ENCODE measurements at places on chromosomes 7 and 10.

DNA sequence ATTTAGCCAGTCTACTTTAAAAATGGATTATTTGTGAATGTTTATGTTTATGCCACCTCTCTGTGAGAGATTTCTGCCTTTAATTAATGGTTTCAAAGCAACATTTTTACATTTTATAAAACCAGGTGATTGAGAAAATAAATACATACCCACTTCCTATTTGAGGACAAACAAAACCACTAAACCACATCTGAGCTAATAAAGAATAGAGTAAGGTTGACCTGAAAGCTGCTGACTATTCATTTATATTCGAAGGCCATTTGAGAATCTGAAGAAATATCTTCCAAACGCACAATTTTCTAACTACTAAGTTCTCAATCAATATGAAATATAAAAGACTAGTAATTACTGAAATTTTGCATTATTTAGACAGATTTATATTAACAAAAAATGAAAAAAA lies 705.1 kb downstream of the XPNPEP1 start:
- no peak for DNase-seq

DNA sequence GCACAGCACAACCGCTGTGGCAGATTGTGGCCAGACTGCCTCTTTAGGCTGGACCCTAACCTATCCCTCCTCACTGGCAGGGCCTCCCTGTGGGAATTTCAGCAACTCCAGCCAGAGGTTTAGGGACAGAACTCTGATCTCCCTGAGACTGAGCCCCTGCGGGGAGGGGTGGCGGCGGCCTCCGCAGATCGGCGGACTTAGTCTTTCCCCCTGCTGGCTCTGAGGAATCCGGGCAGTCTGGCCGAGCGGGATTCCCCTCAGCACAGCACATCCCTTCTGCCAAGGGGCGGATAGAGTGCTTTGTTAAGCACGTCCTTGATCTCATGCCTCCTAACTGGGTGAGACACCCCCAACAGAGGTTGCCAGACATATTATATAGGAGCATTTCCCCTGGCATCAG lies 224.2 kb upstream of the NPY start:
- DNase-seq = no peak

DNA sequence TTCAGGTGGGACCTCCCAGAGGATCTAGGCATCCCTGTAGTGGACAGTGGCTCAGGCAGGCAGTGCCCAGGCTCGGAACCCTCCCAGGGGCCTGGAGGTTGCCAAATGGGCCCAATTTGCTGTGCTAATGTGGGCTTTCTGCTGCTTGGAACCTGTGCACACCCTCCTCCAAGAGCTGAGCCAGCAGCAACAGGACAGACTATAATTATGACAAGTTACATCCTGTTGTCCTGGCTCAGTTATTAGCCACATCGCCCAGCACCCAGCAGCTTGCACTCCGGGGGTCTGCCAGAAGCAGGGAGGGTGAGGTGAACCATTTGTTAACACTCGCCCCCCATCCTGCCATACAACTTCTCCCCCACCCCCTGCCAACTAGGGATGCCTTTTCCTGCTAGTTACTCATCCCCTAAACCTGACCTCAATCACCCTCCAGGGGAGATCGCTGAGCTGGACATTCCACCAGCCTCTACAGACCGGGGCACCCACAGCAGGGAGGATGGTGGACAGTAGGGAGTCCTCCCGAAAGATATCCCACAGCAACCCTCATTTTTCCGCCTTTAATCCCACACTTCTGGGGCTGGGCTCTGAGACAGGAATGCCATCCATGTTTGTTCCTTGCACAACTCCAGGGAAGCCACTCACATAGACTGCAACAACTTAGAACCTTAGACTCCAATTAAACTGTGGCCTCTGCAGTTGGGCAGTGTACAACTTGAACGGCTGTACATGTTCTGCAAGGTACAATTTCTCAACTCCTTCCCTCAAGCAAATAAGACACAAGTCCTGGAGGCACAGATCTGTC lies 7.9 kb upstream of the MYL10 start:
- no peak for DNase-seq

- DNase-seq = no peak
Measured at GRCh38 chr10:8583096-8583495, 528.6 kb downstream of the GATA3 start.

GRCh38 chr10:98223874-98224273 lies 44.1 kb downstream of the LOXL4 start:
- no peak for DNase-seq

GRCh38 chr7:70620333-70621055 lies 511.4 kb upstream of the GALNT17 start:
- no peak for DNase-seq

DNA sequence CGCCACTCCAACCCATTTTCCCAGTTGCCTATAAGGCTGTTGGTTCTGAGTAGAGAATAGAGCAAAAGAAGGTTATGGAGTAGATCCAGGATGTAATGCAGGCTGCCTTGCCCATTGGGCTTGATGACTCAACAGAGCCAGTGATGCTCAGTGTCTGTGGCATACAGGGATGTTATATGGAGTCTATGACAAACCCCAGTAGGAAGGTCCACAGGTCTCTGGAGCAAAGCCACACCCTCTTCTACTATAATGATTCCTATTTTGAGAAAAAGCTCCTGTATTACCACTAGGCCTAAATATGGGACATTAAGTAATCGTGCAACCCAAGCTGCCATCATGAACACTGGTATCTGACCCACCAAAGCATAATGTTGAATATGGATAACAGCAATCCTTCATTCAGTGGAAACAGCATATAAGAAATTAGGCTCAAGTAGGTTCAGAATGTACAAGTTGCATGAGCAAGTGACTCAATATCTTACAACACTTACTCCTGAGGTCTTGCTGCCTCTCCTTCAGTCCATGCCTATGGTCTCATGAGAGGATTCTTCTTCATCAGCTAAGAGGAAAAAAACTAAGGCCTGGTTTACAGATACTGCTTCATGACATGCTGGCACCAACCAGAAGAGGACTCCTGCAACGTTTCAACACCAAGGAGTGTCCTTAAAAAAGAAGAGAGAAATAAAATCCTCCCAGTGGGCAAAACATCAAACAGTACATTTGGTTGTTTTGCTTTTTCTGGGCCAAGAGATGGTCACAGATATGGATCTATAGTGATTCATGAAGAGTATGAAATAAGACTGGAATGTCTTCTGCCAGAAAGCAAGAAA lies 14.8 kb upstream of the FHIP2A start:
- no peak for DNase-seq

DNA sequence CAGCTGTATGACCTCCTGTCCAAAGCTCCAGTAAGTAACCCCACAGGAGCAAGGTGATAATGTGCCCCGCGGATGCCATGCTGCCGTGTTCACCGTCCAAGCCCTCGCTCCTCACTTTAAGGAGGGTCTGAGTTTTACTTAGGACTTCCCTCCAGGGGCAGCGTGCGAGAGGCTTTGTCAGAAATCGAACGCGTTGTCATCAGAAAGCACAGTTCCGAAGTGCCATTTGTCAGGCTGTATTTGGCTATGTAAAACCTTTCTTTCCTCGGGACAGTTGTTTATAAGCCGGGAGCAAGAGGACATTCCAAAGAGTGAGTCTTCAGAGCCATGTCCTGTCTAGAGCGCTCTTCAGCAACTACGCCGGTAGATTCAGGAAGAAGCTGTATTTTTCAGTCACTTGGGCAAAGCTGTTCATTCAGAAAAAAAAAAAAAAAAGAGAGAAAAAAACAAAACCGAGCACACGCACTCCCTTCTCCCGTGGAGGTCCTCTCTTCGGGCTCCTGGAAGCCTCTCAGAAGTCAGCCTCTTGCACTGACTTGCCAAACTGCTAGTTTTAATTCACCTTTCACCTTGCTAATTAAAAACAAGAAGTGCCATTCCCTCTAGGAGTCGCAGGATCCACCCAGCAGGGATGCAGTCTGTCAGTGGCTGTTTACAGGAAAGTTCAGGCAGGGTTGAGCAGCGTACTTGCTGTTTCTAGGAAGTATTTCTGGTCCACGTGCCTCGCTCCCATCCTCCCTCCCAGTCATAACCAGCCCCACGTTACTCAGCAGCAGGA lies at the start of gene SEMA3E:
SEMA3E (minus strand) TSS at position 676 of the 778 bp plus-strand sequence.
- DNase-seq = no peak

DNA sequence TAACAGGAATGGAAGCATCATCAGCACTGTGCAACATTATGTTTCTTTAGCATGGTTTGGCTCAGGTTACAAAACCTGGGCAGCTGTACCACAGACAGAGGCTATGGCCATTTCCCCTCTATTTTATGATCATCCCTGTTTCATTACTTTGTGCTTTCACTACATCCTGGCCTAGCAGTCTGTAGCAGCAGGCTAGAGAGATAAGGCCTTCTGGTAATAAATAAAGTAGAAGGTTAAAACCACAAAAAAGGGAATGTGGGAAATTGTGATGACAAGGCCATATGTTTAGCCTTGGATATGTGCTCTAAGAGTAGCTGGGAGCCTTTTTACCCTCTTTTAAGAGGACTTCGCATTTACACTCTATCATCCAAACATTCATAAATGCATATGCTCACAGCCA lies 266.2 kb upstream of the PHF14 start:
- no peak for DNase-seq

GRCh38 chr10:35307297-35307696 lies 29.0 kb upstream of the CCNY start:
- no peak for DNase-seq

- no peak for DNase-seq
Measured at GRCh38 chr10:91591797-91592174, 41.1 kb downstream of the PPP1R3C start.

GRCh38 chr7:106715730-106716129 lies 54.8 kb upstream of the CCDC71L start:
- no peak for DNase-seq

GRCh38 chr10:16192337-16192736 lies 244.5 kb upstream of the PTER start:
- no peak for DNase-seq

DNA sequence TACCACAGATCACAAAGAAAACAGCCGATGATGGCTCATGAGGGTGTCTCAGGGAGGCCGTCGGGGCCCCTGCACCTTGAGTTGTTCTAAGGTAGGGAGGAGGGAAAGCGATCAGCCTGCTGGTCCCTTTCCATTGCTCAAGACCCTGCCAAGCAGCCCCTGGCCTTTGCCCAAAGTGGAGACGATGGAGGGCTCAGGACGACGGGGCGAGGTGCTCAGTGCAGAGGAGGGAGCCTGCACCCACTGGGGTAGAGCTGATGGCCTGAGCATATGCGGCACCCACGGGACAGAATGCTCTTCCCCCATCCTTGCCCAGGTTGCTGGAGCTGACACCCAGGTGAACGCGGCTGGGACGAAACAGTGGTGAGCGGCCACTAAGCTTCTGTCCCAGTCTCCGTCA lies 58.3 kb upstream of the FAM20C start:
- DNase-seq = no peak

DNA sequence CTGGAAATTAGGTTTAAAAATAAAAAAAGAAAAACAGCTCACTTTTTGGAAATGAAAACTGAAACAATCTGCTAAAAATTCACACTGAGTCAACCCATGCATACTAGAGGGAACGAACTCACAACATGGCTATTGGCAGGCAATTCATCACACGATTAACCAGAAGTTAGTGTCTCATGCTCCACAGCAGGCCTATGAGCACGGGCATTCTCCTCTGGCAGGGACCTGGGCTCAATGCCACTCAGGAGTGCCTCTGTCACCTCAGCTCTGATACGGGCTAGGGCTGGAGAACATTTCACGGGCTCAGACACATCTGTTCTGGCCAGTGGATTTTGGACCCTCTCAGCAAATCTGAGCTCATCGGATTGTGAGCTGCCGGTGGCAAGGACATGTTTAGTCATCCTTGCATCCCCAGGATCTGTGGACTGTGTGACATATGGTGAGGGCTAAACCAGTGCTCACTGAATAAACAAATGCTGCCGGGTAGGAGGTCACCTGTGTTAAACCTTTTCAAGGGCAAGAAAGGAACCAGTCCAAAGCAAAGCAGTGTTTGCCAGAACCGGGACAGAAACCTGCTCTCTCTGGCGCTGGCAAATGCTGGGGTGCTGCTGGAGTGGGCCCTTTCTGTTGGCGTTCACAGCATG lies 40.1 kb downstream of the POLR3A start:
- no peak for DNase-seq

- DNase-seq = no peak
Measured at GRCh38 chr7:97865104-97865503, 7.1 kb downstream of the ASNS start.

DNA sequence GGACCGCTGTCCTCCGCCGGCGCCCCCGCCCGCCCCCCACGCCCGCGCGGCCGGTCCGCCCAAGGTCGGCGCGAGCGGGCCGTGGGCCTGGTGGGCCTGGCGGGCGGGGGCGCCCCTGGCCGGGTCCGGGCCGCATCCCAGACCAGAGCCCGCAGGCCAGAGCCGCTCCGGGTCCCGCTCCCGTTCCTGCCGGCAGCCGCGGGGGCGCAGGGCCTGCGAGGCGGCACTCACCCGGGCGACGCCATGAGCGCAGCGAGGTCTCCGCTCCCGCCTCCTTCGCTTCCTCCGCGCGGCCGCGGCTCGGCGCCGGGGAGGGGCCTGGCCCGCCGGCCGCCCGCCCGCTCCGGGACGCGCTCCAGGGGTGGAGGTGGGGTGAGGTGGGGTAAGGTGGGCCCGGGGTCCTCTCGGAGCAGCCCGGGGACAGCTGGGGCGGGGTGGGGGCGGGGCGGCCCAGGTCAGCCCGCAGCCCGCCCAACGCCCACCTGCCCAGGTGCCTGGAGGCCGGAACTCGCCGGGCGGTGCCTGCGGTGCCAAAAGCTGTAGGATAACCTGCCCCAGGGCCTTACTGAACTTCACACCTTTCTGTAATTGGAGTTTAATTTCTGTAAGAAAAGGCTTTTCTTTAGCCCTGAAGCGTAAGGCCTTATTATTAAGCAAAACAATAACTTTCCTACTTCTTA lies at the start of gene URGCP:
URGCP (minus strand) TSS at position 266 of the 680 bp plus-strand sequence; CDS start at position 245, 21 bp downstream.
- DNase-seq = peak; percentile 57

DNA sequence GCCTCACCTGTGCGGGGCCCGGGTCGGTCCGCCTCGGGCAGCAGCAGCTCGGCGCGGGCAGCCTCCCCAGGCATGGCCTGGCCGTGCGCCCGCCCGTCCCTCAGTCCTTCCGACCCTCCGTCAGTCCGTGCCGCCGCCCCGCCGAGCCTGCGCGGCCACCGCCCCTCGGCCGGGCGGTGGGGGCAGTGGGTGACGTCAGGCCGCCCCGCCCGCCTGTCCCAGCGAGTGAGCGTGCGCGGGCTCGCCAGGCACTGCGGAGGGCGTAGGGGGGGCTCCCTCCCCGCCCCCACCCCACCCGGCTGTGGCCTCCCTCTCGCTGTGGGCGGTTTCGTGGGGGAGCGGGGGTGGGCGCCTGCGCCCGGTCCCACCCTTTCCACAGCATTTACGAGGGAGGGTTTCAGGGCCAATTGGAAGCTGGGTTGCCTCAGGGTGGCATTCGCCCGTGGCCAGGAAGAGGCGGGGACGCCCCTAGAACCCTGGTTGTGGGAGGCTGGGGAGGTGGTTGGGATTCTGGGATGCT lies at the start of gene NACAD:
NACAD (minus strand) TSS at position 149 of the 520 bp plus-strand sequence; CDS start at position 74, 75 bp downstream.
- peak; percentile 38 for DNase-seq

DNA sequence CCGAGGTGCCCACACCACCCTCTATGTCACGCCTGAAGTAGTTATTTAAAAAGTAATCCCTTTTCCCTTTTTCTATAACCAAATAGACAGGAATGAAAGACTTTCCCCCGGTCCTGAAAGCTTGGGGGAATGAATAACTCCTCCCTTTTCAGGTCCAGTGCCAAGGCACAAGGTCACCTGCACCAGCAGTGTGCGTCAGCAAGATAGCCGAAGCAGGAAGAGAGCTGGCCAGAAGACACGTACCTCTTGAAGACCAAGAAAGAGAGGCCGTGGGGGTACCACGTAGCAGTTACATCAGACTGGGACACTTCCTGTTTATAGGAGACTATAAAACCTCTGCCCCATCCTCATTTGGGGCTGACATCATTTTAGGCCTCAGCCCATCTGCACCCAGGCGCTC lies 10.7 kb upstream of the AKR1B1 start:
- DNase-seq = no peak

GRCh38 chr7:93955304-93955703 lies 33.8 kb downstream of the GNG11 start:
- DNase-seq = no peak

- DNase-seq = no peak
Measured at GRCh38 chr7:155809947-155810769, 2.1 kb downstream of the SHH start.
